ENCODE measurements at places on chromosomes 7 and 10.

- no peak for DNase-seq
Measured at GRCh38 chr10:33101392-33101787, 143.4 kb upstream of the ITGB1 start.

DNA sequence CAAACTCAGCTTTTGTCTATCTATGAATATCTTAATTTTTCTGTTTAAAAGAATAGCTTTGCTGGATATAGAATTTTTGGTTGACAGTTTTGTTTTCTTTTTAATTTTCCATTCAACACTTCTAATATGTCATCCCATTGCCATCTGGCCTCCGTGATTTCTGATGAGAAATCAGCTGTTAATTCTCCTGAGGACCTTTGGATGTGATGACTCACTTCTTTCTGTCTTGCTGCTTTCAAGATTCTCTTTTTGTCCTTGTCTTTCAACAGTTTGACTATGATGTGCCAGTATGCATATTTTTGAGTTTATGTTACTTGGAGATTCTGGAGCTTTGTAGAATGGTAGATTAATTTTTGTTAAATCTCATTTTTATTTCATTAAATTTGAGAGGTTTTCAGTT is 38.4 kb downstream of the ZNF518A start:
- no peak for DNase-seq

DNA sequence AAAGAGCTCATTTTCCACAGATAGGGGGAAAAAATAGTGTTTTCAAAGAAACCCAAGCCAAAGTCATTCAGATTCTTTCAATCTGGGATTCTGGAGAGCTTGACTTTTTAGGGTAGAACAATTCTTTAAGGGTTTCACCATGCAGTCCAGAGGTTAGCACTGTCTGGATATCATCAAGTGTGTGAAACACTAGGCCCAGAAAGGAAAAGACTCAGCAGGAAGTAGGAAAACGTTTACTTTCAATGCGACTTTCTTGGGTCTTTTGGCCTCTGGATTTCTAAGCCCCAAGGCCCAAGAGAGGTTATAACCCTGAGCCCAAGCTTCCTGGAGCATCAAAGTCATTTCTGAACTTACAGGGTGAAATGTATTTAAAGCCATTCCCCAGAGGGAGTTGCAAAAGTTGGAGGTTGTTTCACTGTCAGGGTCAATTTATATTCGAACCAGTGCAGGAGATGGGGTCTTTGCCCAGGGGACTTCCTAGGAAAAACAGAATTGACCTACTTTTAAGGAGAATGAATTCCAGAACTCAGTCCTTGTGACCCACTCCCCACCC is 158.0 kb downstream of the C7orf25 start:
- no peak for DNase-seq

DNA sequence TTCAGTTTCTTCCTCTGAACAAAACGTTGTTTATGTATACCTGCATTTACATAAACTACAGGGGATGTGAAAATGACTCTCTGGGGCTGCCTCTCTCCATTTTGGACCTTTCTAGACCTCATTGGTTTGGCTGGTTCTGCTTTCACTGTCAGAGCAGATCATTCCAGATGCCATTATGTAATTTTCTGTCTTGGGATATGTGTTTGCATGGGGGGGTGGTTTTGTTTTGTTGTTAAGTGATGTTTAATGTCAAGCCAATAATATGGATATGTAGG is 172.4 kb downstream of the LRRC4 start:
- DNase-seq, result no peak

- DNase-seq, result no peak
Measured at GRCh38 chr7:7920481-7920880, 48.1 kb upstream of the GLCCI1 start.

- DNase-seq, result peak; percentile 68
Measured at GRCh38 chr7:39754326-39755120, 131.2 kb downstream of the RALA start.

- DNase-seq, result no peak
Measured at GRCh38 chr10:11520892-11521291, 90.6 kb downstream of the USP6NL start.

DNA sequence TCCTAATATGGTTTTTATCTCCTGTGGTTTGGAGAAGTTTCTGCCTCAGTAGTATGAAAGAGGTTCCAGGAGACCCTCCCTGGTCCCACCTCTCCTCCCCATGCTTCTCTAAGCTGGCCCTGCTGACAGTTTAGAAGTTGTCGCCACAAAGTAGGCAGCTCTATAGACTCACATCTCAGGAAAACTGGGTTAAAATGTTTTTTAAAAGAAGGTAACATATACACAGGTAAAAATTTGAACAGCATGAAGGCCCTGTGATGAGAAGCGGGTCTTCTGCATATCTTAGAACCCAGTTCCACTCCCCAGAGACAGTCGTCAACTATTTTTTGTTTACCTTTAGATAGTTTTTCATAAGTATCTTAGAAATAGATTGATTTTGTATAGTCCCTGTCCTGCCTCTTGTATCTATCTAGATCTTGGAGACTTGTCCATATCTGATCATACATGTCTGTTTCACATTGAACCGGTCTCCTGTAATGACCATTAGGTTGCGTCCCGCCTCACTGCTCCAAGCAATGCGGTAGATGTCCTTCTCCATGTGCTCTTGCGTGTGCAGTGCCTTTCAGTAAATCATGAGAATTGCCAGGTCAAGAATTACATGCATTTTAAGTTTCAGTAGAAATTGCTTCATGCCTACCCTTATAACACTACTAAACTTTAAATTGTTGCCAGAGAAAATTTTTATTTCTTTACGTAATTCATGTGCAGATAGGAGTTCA is 2.2 kb downstream of the DUSP5 start:
- peak; percentile 38 for DNase-seq

- no peak for DNase-seq
Measured at GRCh38 chr10:18616337-18616736, 35.0 kb downstream of the NSUN6 start.

DNA sequence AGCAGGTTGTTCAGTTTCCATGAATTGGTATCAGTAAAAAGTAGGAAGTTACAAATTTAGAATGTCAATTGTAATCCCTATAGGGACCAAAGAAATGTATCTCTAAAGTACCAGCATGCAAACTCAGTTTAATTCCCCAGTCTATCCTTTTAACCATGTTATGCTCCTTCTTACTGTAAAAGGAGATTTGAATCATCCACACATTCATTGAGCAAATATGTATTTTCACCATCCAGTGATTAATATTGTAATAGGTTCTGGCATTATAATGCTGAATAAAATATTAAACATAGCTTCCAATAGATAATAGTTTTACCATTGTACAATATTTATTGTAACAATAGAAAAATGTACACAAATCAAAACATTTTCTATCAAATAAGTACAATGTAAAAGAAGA is 228.2 kb upstream of the SEMA3A start:
- DNase-seq, result no peak

DNA sequence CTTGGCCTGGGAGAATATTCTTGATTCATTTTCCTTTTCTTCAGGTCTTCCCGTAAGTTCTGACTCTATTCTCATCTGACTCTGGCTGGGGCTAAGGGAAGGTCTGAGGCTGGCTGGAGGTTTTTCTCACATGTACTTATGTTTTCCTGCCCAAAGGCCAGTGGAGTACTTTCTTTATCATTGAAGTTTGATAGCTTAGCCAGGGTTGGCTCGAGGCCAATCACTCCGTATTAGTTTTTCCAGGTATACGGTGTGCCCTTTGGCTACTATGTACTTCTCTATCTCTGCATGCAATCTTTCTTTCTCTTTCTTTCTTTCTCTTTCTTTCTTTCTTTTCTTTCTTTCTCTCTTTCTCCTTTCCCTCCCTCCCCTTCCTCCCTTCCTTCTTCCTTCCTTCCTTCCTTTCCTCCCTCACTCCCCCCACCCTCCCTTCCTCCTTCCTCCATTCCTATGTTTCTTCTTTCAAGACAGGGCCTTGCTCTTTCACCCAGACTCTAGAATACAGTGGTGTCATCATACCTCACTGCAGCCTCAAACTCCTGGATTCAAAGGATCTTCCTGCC is 26.8 kb upstream of the VKORC1L1 start:
- no peak for DNase-seq
